ENCODE measurements at places on chromosomes 7 and 10. TPM values are rescaled to one million over a fixed set of nuclear protein-coding genes. Genes with fewer than 3 reads are reported as not detected.

The HOXA3 gene
- polyA plus RNA-seq: 0.15 TPM

The UPF2 gene
- 5.5 TPM for polyA plus RNA-seq

The FAM107B gene
- polyA plus RNA-seq: 21.2 TPM

The FAM20C gene
- 32.5 TPM for polyA plus RNA-seq

The EPDR1 gene
- polyA plus RNA-seq: 4.8 TPM

The HABP2 gene
- polyA plus RNA-seq: not detected

The CTNNA3 gene
- not detected for polyA plus RNA-seq

The TAS2R3 gene
- 0.29 TPM for polyA plus RNA-seq

The MINDY4 gene
- polyA plus RNA-seq: 1.9 TPM

DNA sequence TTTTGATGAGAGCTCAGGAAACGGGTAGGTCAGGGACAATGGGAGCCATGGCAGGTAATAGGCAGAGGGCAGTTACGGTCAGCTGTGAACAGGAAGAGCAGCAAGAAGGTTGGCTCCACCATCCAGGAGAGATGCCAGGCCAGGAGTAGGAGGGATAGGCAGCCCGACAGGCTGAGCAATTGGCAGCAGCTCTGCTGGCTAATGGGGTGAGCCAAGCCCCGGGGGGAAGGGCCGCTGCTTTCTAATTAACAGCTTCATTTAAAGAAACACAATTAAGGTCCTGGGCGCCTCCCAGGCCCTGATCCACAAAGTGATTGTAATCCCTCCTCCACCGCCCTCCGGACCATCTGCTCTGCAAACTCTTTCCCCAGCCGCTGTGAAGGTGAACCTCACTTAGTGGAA lies 23.7 kb downstream of the SH2B2 start:
- DNase-seq: no peak

- no peak for DNase-seq
Observed at GRCh38 chr10:60230892-60231291, 158.8 kb downstream of the ANK3 start.

DNA sequence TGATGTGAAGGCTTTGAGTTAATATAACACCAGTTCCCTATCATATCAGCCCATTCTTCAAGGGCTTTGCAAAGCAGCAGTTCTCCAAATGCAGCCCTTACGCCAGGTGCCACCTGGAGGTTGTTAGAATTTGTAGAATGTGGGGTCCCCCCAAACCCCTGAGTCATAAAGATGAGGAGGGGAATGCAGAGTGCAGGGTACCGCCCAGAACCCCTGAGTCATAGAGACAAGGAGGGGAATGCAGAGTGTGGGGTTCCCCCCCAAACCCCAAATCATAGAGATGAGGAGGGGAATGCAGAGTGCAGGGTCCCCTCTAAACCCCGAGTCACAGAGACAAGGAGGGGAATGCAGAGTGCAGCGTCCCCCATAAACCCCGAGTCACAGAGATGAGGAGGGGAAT lies 605.8 kb downstream of the PTPRN2 start:
- DNase-seq: no peak

DNA sequence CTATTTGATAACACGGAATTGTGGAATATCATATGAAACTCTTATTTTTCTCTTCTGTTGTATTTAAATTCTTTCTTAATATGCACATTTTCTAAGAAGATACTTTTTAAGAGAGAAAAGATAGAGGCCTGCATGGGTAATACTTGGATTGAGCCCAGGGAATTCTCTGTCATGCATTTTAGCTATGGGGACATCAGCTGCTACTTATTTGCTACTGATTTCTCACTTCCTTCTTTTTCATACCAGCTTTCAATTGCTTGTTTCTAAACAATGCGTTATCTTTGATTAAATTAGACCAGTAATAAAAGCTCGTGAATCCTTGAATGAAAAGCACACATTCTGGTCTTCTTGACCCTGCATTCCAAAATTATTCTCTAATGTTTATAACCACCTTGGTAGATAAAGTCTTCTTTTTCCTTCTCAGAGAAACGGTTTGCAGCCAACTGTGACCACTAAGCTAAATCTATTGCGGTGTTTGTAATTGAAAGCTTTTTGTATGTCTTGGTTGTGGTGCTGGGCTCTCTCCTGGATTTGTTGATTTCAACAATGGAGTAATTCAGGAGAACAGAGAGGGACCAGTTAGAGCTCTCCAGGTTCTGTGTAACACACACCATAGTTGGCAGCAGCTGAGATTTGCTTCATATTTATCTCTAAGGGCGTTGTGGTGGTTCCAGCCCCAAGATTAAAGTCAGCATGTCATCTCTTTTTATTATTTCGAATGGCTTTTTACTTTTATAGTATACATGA lies 139.3 kb downstream of the PPP1R9A start:
- DNase-seq: no peak

GRCh38 chr10:16742165-16742960 lies 74.9 kb downstream of the RSU1 start:
- no peak for DNase-seq

DNA sequence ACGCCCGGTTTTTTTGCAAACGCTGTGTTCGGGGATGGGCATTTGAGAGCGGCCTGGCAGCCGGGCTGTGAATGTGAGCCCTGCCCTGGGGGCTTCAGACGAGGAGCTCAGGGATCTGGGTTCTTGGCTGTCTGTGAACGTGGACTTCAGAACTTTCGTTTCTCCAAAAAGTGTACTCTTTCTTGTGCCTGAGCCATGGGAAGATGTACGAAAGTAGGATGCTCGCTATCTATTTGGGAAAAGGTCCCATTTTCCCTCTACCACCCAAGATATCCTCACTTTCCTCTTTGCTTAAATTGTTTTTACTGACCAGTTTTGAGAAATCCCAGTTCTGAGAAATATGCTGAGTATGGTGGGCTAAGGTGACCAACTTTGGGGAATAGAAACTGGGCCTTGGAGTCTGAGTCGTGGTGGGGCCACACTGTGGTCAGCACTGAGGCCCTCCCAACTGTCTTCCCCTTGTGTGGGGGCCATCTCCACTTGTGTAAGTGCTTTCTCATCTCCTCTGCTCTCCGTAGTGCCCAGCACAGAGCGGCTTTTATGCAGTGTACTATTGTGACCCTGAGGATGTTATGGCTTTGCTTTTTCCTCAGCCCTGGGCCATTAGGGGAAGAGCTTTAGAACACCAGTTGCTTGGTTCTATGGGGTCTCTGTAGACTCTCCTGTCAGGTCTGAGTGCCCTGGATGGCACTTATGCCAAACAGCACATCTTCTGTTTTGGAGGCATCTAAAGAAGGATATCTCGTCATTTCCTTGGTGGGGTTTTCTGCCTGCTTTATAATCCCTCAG lies 918 bp downstream of the DBNL start:
- no peak for DNase-seq

DNA sequence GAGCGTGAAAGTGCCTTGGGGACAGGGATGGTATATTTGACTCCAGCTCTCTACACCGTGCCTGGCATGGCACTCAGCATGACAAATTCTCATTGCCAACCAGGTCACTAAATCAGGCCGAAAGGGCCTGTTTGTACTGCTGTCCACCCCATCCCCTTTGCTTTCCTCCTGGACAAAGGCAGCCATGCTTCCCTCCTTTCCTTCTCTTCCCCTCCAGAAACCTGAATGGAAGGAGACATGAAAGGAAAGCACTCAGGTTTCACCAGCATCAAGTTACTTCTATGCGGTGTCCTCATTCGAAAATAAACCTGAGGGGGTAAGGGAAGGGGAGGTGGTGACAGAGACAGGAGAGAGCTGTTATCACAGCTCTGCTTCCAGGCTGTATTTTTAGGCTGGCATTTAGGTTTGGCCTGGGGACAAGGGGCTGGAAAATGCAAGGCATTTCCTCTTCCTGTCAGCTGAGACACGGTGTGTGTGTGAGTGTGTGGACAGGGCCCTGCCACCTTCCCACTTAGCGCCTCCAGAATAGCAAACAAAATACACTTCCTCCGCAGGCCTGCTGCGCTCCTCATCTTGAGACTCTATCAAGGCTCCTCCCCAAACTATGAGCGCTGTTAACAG lies 79.9 kb upstream of the COL13A1 start:
- no peak for DNase-seq

DNA sequence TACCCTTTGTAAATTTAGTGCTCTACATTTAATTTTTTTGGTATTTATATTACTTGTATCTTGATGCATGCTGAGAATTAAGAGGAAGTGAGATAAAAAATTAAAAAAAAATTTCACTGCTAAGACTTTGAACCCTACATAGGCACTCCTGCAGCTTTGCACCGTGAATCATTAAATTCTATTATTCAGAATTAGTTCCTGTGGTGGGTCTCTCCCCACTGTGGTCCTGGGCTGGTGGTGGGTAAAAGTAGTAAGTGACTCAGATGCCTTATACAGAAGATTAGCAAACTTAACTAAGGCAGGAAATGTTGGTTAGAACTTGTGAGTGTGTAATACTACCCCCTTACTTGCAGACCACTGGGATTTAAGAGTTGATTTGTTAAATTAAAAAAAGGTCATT lies 72.6 kb downstream of the AP3M1 start:
- no peak for DNase-seq

- no peak for DNase-seq
Observed at GRCh38 chr7:117839507-117839906, 33.7 kb downstream of the CTTNBP2 start.

- DNase-seq: no peak
Observed at GRCh38 chr10:106788982-106789381, 375.5 kb downstream of the SORCS1 start.

GRCh38 chr7:149862156-149862555 lies 11.6 kb upstream of the ATP6V0E2 start:
- no peak for DNase-seq

GRCh38 chr10:5540080-5540479 lies 15.3 kb downstream of the CALML3 start:
- DNase-seq: no peak

DNA sequence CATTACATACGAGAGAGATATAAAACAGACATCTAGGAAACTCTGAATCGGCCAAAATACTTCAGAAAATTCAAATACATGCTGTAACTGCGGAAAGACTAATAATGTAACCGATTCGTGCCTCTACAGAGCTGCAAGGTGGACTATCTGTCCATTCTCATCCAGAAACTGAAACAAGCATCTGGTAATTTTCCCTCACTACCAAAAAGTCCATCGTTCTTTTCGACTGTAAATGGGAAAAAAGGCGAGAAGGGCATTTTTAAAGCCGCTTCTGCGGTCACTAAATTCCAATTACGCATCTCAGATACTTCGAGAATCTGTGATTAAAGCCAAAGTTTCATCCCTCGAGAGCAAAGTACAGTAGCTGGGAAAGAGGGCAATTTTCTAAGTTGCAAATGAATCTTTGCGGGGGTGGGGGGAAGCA lies 1.3 kb downstream of the OGA start:
- no peak for DNase-seq

- DNase-seq: no peak
Observed at GRCh38 chr7:8014399-8014798, 45.8 kb downstream of the GLCCI1 start.

DNA sequence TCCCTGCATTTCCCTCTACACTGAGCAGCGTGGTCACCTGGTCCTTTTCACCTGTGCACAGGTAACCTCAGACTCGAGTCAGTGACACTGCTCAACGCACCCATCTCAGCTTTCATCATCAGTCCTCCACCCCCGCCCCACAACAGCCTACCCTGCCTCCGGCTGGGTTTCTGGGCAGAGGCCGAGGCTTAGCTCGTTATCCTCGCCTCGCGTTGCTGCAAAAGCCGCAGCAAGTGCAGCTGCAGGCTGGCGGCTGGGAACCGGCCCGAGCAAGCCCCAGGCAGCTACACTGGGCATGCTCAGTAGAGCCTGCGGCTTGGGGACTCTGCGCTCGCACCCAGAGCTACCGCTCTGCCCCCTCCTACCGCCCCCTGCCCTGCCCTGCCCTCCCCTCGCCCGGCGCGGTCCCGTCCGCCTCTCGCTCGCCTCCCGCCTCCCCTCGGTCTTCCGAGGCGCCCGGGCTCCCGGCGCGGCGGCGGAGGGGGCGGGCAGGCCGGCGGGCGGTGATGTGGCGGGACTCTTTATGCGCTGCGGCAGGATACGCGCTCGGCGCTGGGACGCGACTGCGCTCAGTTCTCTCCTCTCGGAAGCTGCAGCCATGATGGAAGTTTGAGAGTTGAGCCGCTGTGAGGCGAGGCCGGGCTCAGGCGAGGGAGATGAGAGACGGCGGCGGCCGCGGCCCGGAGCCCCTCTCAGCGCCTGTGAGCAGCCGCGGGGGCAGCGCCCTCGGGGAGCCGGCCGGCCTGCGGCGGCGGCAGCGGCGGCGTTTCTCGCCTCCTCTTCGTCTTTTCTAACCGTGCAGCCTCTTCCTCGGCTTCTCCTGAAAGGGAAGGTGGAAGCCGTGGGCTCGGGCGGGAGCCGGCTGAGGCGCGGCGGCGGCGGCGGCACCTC lies at the start of the genes KLLN and PTEN:
KLLN (minus strand) TSS at position 481 of the 891 bp plus-strand sequence. CDS start 1,046 bp downstream, outside the sequence.
PTEN (plus strand) TSS at position 573 of the 891 bp plus-strand sequence. CDS start 845 bp downstream, outside the sequence.
- DNase-seq: peak; percentile 45

DNA sequence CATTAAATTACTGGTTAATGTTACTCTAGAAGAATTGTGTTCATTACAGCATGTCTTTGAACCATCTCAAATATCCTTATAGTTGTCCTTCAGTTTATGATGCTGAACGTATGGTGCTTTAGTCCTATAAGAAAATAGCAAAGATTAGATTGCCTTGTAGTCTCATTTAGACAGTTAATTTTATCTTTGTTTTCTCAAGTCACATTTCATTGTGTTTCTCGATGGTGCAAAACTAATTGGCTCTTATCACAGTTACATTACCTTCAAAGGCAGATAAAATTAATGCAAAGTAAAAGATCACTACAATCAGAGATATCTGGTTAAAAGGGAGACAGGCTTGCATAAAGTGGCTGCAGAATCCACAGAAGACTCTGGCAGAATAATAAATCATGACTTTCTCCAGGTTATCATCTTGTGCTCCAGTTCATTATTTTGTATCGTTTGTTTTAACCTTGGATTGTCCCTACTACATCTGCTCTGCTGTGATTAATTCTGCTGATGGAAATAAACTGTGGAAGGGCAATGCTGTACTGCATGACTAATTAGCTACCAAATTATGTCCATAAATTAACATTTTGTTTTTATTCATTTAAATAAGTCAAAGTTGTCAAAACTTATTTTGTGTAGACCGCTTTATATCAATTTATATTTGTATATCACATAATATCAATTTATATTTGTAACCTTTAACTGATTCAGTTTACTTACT lies 24.2 kb downstream of the PRPS1L1 start:
- DNase-seq: no peak

- DNase-seq: no peak
Observed at GRCh38 chr10:126509182-126509581, 120.9 kb upstream of the ADAM12 start.

Data from BJ (cell line).